ENCODE measurements at places on chromosomes 5 and 9. TPM values are rescaled to one million over a fixed set of nuclear protein-coding genes. Genes with fewer than 3 reads are reported as not detected.

DNA sequence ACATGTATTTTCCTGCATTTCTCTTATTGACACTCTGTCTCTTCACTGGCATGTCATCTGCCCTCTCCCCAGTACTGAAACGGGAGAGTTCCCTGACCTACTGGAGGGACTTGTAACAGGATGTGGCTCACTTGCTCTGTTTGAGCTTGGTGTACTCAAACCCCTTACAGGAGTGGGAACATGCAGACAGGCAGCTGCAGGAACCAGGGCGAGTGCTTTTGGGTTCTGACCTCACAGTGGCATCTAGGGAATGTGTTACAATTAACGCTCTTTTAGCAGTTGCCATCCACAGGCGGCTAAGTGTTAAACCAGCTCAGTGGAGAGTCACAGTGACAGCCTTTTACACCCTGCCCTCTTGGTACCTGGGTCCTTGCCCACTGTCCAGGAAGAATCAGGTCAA lies 300.3 kb upstream of the GRAMD2B start:
- no peak for DNase-seq

GRCh38 chr9:126524353-126525077 lies 89.2 kb upstream of the LMX1B start:
- DNase-seq: no peak

- no peak for DNase-seq
These were observed 6.3 kb downstream of the STC2 start for GRCh38 chr5:173321886-173322285.

RAD17 gene
- total RNA-seq: 25.1 TPM

TMOD1 gene
- 2.6 TPM for total RNA-seq

Measured in Peyer's patch (tissue), 4 donors.